ENCODE measurements at places on chromosomes 12 and 14.

DNA sequence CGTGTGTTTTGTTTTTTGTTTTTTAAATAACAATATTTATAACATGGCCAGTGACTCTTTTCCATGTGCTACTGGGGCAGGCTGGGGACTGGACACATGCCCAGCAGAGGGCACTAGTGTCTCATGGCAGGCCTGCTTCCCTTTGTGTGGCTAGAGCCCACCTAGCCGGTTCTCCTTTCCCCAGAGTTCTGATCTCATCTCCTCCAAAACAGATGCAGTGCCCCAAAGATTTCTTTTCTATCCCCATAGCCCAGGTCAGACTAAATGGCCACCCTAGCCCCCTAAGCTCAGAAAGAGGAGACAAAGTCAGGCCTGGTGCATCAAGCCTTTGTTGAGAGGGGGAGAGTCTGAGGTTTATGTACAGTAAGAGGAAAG is 21.2 kb downstream of the PRPF40B start:
- peak; percentile 51 for DNase-seq

DNA sequence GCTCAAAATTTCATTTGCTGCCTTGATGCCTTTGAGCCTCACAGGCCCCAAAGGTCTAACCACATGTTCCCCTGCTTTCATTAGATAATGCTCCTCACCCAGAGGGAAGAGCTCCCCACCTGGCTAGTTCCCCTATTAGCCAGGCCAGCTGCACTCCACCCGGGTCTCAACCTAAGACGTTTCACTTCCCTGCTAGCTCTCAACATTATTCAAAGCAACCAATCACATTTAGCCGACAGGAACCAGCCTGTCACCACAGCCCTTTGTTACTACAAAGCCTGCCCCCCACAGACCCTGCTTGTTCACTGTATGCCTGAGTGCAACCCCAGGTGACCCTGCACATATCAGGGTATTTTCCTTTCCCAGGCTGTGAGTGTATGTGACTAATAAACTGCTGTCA is 78.6 kb downstream of the SLC15A5 start:
- DNase-seq, result no peak

DNA sequence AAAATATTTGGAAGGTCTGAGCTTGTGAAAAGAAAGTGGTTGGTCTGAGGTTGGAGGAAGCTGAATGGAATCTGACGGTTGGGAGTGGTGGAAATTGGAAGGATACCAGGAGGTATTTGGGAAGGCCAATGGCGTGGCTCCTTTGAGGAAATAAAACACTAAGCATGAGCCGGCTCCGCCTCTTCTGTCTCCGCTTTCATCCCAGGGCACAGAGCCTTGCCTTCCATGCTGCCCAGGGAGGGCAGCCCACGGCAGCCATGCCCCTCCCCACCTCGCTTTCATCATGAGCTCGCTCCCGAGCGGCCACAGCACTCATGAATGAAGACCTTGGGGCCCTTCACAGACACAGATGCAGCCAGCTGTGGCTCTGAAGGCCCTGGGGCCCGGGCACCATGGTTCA is 36.2 kb downstream of the HSP90AA1 start:
- no peak for DNase-seq

DNA sequence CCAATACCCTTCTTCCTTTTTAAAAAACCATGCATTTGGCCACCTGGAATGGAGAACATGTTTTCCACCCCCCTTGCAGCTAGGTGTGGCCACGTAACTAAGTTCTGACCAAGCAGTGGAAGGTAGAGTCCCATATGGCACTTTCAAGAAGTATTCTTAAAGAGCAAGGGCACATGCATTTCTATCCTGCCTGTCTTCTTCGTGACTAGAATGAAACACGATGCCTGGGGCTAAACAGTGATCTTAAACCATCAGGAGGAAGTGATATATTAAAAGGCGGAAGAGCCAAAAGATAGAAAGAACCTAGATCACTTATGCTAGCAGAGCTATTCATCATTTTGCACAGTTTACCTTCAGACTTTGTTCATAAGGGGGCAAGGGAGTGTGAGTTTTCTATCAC is 16.0 kb upstream of the DDX11 start:
- no peak for DNase-seq

DNA sequence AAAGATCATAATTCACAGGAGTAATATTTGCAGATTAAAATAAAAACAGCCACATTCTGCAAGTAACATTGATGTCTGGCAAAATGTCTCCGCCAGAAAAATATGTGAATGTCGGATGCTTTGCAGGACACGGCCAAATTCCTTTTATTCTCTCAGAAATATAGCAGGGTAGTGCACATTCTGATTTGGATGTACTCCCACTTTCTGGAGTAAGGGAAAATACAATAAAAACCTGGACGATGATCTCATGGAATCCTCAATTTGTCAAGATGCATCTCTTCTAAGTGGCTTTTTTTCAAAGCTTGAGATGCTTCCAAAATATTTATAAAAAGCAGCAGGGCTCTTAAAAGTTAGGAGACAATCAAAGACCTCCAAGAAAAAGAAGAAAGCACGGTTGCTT is 133.3 kb downstream of the TBX5 start:
- no peak for DNase-seq

GRCh38 chr12:21416511-21417121 is 20.8 kb upstream of the PYROXD1 start:
- DNase-seq, result no peak

DNA sequence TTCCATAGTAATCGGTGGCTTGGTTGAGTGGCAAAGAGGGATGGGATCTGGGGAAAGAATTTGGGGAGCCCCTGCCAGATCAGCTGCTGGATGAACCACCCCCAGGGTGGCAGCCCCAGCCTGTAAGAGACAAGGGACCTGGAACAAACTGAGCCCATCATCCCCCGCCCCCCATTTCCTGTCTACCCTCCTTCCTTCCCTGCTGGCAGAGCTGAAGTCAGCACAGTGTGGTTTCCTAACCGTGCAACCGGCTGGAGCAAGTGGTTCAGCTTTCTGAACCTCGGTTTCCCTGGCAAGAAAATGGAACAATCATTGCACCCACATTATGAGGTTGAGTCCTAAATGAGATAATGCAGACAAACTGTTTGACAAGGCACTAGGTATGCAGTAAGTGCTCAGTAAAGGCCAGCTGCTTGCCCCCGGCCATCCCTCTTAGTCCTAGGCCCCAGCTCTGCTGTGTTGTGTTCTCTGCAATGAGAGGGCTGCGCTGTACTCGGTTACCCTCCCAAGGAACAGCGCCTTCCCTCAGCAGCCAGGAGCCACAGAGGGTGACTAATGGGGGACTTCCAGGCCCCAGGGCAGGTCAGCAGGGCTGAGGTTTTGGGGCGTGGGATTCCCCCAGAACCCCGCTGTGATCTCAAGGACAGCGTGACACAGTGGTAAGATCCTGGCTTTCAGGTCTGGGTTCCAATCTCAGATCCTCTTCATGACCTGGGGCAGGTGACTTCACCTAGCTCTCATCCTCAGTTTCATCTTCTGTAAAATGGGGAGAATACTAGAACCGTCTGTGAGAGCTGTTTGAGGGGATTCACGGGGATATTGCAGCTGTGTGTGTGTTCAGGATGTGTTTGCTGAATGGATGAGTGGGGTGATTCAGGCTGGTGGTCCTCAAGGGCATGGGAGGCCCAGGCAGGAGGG is 16.5 kb downstream of the SELPLG start:
- no peak for DNase-seq

DNA sequence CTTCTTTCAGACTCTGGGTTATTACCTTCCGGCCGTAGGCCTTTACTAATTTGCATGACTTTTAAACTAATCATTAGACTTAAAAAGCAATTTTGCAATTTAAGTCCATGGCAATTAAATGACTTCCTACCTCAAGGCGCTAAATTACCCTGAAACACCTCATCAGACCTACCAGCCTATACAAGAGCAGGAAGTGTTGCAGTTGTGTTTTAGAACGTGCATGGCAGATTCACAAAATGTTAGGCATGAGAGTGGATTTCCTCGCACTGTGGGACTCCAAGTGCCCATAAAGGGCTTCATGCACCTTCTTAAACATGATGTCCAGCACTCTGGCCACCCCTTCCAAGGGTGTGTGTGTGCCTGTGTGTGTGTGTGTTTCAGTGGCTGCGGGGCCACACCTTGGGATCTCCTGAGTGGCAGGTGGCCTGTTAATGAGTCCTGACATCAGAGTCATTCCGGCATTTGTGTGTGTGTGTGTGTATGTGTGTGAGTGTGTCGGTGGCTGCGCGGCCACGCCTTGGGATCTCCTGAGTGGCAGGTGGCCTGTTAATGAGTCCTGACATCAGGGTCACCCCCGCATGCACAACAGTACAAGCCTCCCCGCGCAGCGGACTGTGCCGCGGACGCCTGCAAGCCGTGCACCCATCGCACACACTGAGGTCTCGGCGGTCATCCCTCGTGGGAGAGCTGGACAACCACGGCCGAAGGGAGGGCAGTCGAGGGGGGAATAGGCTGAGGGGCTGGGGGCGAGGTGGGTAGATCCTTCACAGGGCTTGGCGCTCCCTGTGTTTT is 900 bp downstream of the C2CD5 start:
- no peak for DNase-seq

GRCh38 chr14:98951521-98952152 is 320.4 kb downstream of the BCL11B start:
- DNase-seq, result no peak

- DNase-seq, result no peak
Observed at GRCh38 chr14:32950584-32950983, 11.9 kb downstream of the NPAS3 start.
